NCI-H1436 (cell line): ENCODE measurements at places on chromosomes 4 and X.

DNA sequence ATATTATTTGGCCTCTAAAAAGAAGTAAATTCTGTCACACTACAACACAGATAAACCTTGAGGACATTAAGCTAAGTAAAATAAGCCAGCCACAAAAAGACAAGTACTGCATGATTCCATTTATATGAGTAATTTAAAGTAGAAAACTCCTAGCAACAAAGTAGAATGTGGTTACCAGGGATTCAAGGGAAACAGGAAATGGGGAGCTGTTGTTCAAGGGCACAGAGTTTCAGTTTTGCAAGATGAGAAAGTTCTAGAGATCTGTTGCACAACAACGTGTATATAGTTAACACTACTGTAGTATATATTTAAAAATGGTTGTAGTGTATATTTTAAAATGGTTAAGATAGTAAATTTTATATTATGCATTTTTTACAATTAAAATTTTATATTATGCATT lies 25.4 kb downstream of the SEC31A start:
- DNase-seq: no peak

DNA sequence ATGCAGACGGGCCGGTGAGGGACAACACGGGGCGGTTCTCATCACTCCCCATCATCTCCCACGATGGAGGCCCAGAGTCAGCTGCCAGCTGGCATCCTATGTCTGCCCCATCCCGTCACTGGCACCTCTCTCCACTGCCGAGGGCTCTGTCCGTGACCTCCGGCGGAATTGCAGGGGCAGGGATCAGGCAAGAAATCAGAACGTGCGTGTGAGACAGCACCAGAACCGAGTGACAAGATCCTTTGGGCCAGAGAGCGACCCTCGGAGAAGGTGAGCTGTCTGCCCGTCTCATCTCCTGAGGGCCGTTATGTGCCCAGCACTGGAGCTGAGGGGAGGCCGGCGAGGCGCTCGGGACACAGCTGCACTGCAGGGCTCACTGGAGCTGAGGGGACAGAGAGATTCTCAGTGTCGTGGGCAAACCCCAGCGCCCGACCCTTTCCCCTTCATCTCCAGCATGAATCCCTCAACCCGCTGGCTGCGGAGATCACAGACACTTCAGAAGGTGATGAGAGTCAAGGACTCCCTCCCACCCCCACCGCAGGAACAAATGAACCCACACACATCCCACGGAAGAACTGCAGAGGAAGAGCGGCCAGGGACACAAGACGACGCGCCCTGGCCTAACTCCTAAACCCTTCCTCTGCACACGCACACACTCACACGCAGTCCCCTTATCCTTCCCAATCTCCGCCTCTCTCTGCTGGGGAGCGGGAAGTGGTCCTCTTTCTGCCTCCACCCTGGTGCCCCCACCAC lies 128.7 kb downstream of the AFAP1 start:
- no peak for DNase-seq

- no peak for DNase-seq
Measured at GRCh38 chr4:143046454-143046853, 138.3 kb upstream of the USP38 start.

- no peak for DNase-seq
Measured at GRCh38 chrX:28311466-28311865, 275.8 kb upstream of the IL1RAPL1 start.

DNA sequence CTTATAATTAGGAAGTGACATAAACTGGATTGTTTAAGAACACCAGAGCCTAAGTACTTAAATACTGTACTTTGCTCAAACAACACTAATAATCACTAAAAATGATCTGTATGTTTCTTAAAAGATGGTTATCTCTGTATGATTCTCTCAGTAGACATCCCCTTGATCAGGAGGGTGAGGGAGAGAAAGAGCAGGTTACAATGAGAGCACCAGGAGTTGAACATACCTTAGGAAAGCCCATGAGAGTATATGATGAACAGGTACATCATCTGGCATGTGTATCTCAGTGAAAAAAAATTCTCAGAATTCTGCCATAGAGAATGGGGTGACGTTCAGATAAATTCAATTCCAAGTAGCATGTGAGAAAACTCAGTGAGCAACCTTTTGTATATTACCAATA lies 59.9 kb upstream of the IL2 start:
- no peak for DNase-seq

DNA sequence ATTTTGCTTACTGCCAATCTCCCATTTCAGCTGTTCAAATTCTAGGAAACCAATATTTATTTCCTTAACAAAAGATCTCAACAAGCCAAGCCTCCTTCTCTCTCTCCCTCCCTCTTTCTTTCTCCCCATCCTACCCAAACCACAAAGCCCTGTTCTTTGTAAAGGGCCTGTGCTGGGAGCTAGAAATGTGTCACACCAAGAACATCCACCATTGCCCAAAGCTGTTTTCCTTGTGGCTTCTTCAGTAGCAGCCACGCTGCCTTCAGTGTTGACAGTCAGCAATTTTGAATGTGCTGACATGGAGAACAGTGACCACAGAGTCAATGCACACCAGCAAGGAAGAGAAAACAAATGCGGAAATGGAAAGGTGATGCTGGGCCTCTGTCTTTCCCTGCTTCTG lies 203.0 kb downstream of the MAML3 start:
- no peak for DNase-seq

GRCh38 chr4:13618212-13618806 lies 9.2 kb downstream of the BOD1L1 start:
- DNase-seq: no peak

GRCh38 chrX:631802-632365 lies 1.3 kb downstream of the SHOX start:
- no peak for DNase-seq

DNA sequence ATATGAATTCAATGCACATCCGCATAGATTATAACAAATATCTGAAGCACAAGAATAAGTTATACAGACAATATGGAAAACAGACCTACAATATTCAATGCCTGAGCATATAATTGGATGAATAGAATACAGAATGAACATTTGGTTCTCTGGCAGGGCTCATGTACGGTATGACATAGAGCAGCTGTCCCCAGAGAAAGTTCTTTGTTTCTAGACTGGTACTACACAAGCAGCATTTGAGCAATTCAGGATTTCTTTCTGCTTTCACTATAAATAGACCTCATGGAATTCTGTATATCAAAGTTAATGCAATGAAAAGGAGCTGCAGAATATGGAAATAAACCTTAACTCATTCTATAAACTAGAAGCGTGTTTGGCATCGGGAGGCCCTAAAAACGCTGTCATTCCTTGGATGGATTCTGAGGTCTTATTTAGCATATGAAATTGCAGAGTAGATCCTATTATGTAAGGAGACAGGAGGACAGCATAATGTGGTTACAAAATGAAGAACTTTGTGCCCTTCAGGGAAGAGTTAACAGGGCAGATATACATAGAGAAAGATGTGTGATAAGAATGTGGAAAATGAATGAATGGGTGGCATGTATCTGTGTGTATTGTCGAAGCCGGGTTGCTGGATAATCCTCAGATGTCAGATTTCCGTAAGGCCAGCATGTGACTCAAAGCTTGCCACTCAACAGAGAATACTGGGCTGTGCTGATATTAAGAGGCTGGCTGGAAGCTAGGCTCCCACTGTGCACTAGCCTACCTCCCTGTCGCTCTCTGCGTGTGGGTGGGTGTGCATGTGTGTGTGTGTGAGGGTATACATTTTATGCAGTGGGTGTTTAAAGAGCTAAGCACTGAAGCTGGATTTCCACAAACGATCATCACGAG lies 103.3 kb upstream of the SLC4A4 start:
- DNase-seq: no peak

DNA sequence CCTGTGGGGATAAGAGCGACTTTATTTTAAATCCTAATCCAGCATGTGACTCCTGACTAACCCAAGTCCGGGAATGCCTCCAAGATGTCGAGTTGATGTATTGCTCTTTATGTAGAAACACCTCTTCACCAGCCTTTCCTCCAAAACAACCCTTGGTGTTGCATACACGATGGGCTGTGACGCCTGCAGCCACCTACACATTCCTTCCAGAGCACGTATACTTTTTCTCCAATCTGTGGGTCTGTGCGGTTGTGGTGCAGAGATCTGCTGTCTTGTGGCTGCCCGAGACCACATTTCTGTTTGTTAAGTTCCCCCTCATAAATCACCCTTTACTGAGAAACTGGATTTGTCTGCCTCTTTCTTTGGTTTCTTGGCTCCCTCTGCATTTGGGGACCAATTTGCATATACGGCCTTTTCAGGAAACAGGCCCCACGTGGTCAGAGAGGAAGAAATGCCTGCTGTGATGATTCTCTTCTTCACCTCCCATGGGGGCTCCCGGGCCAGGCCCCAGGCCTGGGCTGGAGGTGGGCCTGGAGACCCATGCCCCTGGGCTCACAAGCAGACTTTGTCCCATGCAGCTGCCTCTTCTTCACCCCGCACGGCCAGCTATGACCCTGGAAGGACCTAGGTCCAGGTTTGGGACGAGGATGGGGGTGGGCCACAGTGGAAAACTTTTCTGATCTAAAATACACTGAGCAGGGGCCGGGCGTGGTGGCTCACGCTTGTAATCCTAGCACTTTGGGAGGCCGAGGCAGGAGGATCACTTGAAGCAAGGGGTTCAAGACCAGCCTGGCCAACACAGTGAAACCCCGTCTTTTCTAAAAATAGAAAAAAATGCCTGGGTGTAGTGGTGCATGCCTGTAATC lies 21.4 kb upstream of the AFAP1 start:
- no peak for DNase-seq

- DNase-seq: no peak
Measured at GRCh38 chrX:119828446-119828845, 24.3 kb downstream of the UPF3B start.

GRCh38 chr4:127730142-127730913 lies at the start of gene SLC25A31:
TSS of gene SLC25A31 (plus strand) at chr4:127730400. CDS start at chr4:127730546, 146 bp downstream.
- DNase-seq: no peak

GRCh38 chr4:77699731-77700210 lies 94.2 kb downstream of the CXCL13 start:
- DNase-seq: no peak

DNA sequence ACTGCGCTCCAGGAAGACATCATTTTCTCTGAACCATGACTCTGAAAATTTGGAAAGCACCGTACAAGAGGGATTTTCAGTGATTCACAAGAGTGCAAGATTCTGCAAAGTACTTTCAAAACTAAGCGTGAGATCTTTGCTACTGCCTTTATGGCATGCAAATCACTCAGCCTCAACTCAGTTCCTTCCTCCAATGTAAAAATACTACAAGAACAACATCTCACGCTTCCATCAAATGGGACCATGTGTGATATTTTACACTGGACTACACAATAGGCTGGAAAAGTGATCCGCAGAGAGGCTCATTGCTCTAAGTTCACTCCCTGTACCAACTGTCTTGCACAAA lies 674 bp upstream of the IL15 start:
- no peak for DNase-seq

GRCh38 chrX:10485326-10485725 lies 135.1 kb downstream of the MID1 start:
- DNase-seq: no peak

GRCh38 chr4:167897116-167897515 lies 195.2 kb upstream of the ANXA10 start:
- no peak for DNase-seq

- no peak for DNase-seq
Measured at GRCh38 chr4:173990126-173990868, 293.2 kb downstream of the FBXO8 start.

DNA sequence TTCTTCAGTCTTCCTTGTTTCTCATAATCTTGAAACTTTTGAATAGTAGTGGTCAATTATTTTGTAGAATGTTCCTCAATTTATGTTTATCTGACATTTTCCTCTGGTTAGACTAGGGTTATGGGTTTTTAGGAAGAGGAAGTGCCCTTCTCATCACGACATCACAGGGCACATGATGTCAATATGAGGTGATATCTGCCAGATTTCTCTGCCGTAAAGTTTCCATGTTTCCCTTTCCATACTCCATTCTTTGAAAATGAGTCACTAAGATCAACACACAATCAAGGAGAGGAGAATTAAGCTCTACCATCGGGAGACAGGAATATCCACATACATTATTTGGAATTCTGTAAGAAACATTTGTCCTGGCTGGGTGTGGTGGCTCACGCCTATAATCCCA lies 28.4 kb downstream of the RP2 start:
- DNase-seq: no peak

DNA sequence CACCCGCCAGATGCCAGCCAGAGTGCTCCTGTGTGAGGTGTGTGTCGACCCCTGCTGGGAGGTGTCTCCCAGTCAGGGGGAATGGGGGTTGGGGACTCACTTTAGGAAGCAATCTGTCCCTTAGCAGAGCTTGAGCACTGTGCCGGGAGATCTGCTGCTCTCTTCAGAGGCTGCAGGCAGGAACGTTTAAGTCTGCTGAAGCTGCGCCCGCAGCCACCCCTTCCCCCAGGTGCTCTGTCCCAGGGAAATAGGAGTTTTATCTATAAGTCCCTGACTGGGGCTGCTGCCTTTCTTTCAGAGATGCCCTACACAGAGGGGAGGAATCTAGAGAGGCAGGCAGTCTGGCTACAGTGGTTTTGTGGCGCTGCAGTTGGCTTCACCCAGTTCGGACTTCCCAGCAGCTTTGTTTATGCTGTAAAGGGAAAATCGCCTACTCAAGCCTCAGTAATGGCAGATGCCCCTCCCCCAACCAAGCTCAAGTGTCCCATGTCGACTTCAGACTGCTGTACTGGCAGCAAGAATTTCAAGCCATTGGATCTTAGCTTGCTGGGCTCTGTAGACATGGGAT lies 80.8 kb downstream of the CCSER1 start:
- no peak for DNase-seq

DNA sequence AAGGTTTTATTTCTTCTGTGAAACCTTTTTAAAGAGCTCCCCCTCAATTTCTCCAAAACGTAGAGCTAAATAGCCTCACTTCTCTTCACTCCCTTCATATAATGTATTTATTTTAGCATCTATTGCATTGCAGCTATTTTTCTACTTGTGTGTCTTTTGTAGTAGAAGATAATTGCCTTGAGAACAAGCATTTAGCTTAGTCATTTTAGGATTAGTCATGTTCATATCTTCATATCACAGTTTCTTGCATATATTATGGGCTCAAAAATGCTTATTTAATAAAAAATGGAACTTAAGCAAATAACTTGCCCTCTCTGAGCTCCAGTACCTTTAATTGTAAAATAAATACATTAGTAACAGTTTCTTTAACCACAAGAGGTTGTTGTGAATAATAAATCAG lies 72.1 kb upstream of the SPANXC start:
- DNase-seq: no peak

DNA sequence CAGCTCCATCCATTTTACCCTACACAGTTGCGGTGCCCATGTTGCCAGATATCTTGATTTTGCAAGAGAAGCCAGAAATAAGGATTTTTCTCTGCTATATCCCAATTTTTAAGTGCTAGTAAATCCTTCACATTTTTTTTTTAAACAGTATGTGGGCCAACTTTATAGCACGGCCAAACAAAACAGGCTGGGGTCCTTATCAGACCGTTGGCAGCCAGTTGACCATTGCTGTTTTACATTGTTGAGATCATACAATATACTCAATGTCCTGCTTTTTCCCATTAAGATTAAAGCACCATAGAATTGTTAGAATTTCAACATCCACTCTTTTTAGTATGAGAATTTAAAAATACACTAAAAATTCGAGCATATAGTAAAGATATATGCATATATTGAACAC lies 150.9 kb downstream of the SPCS3 start:
- DNase-seq: no peak

- no peak for DNase-seq
Measured at GRCh38 chrX:70292788-70293187, 2.9 kb downstream of the KIF4A start.

- DNase-seq: no peak
Measured at GRCh38 chrX:122622795-122623194, 561.3 kb upstream of the GRIA3 start.
